ENCODE measurements at places on chromosomes 13 and 19. TPM values are rescaled to one million over a fixed set of nuclear protein-coding genes. Genes with fewer than 3 reads are reported as not detected.

Gene LILRB2
- not detected for total RNA-seq

Gene TDRD12
- 0.07 TPM for total RNA-seq

DNA sequence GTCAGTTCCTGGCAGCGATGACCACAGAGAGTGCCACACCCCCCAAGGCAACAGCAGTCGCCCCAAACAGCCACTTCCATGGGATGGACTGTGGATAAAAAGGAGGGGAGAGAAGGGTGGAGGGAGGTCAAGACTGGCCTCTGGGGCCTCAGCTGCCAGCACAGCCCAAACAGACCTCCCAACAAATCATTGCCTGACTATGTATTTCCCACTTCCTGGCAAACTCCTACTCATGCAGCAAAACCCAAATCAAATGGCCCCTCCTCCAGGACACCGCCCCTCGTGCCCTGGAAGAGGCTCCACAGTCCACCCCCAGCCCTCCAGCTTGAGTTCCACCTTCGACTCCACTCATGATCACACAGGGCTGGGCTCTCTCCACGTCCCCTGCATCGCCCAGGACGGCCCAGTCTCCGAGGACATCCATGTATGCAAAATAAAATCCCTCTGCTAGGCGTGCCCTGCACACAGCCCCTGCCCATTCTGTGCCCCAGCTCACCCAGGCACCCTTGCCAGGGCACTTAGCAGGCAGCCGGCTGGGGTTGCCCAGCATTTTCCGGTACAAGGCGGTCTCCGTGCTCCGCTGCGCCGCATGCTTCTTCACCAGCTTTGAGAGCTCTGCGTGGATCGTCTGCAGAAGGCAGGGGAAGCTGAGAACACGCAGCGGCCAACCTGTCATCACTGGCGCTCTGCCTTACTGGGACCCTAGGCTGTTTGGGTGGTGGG is 10.5 kb upstream of the ELL start:
- no peak for DNase-seq

- no peak for DNase-seq
These were observed 39.0 kb downstream of the SMIM24 start for GRCh38 chr19:3441089-3441985.

Gene ZNF91
- total RNA-seq, result 105 TPM

DNA sequence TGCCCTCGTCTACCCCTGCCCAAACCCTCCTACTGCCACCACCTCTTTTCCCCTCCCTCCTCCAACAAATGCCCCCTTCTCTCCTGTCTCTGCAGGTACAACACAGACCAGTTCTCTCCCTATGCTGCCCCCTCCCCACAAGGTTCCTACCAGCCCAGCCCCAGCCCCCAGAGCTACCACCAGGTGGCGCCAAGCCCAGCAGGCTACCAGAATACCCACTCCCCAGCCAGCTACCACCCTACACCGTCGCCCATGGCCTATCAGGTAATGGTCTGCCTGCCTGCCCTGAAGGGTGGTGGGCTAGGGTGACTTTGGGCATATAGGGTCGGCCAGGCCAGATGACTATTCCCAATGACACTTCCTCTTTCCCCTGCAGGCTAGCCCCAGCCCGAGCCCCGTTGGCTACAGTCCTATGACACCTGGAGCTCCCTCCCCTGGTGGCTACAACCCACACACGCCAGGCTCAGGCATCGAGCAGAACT is 6.5 kb upstream of the TIMM50 start:
- peak; percentile 77 for DNase-seq

Gene SIGLEC9
- not detected for total RNA-seq

DNA sequence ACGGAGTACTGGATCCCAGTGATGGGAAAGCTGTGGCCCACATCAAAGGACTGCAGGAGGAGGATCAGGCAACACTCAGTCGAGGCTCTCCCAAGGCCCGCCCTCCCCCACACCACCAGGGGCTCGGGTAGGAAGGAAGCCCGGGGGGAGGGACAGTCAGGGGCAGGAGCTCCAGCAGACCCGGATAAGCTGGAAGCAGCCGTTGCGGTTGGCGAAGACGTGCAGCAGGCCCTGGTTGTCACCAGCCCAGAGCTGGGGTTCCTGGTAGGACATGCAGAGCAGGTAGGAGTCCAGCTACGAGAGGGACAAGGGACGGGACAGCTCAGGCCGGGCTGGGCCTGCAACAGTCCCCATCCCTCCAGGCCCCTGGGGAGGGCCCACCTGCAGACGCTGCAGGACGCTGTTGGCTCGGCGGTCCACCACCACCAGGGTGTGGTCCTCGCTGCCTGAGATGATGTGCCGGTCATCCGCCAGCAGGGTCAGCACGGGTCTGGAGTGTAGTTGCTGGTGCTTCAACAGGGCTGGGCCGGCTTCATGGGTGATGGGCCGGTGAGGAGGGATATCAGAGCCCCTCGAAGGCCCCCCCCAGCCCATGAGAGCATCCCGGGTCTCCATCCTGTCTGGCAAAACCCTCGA is 1.9 kb downstream of the GNG14 start:
- no peak for DNase-seq

GRCh38 chr13:75797239-75797638 is 161.1 kb downstream of the LMO7 start:
- DNase-seq, result no peak

Gene MCF2L
- total RNA-seq, result 59.2 TPM

Gene HNRNPA1L2
- 4.7 TPM for total RNA-seq

Gene OR10H1
- not detected for total RNA-seq

Gene ZNF587
- 30.4 TPM for total RNA-seq

DNA sequence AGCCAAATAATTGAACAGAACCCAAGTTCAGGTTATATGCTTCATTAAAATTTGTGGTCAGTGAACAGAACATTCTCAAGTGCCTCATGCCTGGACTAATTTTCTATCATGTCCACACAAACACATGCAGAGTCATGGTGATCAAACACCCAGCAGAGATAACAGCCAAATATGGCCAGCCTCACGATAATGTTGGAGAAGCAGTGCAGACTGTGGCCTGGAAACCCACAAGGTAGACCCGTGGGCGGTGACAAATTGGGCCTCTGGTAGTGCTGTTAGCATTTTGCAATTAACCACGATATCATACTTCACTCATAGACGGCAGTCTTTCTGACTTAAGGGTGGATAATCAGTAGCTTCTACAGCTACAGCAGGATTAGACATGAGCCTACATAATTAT is 35.0 kb upstream of the VWA8 start:
- no peak for DNase-seq

- no peak for DNase-seq
These were observed 498.6 kb downstream of the KCTD12 start for GRCh38 chr13:76387566-76387965.

GRCh38 chr19:4639531-4640246 is 373 bp downstream of the TNFAIP8L1 start:
- DNase-seq, result no peak

GRCh38 chr13:20128459-20128931 is 32.4 kb downstream of the GJA3 start:
- DNase-seq, result peak; percentile 51

Gene ANGPTL4
- 1.9 TPM for total RNA-seq

- peak; percentile 85 for DNase-seq
These were observed 22.4 kb upstream of the SEMA6B start for GRCh38 chr19:4581666-4582553.

GRCh38 chr19:39413911-39414608 is 1.6 kb downstream of the PLEKHG2 start:
- peak; percentile 60 for DNase-seq

DNA sequence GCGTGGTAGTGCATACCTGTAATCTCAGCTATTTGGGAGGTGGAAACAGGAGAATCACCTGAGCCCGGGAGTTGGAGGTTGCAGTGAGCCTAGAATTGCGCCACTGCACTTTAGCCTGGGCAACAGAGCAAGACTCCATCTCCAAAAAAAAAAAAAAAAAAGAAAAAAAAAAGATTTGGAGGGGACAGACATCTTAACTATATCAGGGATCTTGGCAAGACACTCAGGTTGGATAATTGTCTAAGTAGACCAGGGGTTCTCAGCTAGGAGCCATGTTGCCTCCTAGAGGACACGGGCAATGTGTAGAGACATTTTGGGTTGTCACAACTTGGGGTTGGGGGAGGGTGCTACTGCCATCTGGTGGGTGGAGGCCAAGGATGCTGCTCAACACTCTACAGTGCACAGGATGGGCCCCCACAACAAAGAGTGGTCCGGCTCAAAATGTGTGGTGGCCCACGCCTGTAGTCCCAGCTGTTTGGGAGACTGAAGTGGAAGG is 1.9 kb upstream of the ZNF580 start:
- DNase-seq, result peak; percentile 52

GRCh38 chr13:103795892-103796478 is 729.8 kb upstream of the SLC10A2 start:
- no peak for DNase-seq

Gene LENG8
- 36.6 TPM for total RNA-seq

DNA sequence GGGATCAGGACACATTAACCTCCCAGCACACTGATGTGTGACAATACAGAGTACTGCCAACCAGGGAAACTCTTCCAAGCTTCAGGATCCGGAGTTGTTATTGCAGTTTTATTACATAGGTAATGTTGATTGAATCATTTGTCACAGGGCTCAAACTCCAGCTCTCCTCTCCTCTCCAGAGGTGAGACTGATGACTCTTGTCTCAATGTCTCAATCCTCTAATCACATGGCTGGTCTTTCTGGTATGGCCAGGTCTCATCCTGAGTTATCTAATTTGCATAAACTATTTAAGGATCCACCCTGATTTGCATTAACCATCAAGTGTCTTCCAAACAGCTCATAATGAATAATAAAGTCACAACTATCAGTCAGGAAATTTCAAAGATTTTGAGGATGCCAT is 522.6 kb upstream of the PCDH9 start:
- no peak for DNase-seq

DNA sequence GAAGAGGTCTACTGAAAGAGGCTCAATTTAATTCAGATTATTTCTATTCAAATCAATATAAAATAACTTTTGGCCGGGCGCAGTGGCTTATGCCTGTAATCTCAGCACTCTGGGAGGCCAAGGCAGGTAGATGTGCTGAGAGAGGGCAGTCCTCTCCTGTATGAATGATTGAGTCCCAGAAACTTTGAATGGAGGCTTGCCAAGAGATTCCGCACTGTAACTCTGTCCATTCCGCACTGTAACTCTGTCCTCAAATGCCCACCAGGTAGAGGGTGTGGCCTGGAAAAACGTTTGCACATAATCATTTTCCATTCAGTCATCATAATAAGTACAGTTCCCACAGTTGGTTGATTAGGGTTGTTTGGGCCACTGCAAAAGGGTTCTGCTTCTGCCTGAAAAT is 274.7 kb upstream of the SOX21 start:
- DNase-seq, result no peak

DNA sequence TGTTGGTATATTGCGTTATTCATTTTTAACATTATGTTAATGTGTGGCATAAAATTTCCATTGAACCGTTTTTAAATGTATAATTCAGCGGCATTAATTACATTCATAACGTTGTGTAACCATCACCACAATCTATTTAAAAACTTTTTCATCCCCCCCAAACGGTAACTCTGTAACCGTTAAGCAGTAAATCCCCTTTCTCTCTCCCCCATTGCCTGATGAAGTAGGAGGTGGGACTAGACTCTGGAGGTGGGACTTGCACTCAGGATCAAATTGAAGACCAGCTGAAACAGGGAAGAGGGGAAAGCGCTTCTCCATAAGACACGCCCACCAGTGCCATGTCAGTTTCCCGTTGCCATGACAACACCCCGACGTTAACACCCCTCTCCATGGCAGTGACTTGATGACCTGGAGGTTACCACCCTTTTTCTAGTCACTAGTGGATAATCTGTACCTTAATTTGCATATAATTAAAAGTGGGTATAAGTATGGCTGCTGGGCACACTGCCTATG is 16.8 kb downstream of the CLEC11A start:
- peak; percentile 59 for DNase-seq

DNA sequence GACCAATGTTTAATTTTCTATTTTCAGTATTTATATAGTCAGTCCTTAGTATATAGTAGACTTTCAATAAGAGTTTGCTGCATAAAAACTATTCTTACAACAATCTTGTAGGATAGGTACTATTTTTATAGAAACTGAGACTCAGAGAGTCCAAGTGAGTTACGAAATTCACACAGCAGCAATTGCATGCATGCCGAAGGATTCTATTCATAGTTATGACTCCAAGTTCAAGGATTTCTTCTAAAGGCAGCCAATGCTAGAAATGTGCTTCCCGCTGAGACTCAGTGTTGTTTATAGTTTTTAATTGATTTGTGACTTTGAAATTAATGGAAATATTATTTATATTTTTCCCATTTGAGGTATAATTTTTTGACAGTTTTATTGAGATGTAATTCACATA is 62.7 kb upstream of the CSNK1A1L start:
- no peak for DNase-seq

Gene RASGRP4
- 0.09 TPM for total RNA-seq

DNA sequence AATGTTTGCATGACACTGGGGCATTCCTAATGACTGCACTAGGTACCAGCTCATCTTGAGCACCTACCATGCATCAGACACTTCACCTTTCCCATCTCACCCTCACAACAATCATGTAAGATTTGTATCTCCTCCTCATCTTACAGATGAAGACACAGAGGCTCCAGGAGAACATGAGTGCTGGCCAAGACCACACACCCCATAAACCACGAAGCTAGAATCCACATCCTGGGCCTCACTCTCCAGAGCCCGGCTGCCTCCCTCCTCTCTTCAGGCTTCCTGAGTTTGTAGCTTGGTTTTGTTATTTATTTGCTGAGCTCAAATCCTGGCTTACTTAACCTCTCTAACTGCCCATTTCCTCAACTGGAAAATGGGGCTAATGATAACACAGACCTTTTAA is 25.9 kb downstream of the FAM216B start:
- no peak for DNase-seq

GRCh38 chr19:18029617-18030338 is 21.8 kb downstream of the ARRDC2 start:
- DNase-seq, result no peak

- no peak for DNase-seq
These were observed 1.0 kb upstream of the KRI1 start for GRCh38 chr19:10566658-10567410.

DNA sequence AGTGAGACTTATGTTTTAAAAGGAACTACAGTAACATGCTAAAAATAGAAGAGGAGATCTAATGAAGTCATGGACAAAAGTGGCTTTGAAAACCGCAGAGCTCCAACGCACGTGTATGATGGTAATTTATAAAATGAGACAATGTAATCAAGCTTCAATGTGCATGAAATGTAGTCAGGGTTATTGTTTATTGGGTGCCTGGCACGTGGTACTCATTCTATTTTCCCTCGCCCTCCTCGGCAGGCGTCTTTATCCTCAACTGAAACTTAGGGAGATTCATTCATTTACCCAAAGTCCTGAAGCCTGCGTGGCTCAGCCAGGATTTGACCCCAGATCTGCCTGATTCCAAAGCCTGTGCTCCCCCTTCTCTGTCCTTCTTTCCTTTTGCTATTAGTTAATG is 79.8 kb downstream of the CHST8 start:
- no peak for DNase-seq

Gene RAP2A
- total RNA-seq, result 46.9 TPM

DNA sequence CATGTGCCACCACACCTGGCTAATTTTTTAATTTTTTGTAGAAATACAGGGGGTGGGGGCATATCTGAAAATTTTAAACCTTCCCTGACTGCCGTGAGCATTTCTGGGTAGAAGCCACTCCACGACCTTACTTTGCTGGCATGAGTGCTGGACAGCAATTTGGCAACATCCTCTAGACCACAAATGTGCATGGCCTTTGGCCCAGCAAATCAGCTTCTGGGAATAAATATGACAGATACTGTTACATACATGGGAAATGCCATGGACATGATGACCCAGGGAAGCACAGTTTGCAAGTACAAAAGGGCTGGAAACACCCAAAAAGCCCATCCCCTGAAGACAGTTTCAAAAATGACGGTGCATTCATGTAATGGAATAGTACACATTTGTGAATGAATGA is 3.2 kb upstream of the PVR start:
- DNase-seq, result no peak
